ENCODE measurements at places on chromosomes 16 and 17. TPM values are rescaled to one million over a fixed set of nuclear protein-coding genes. Genes with fewer than 3 reads are reported as not detected.

The POLR3K gene
- 7.4 TPM for total RNA-seq

The ANKRD40CL gene
- not detected for total RNA-seq

The ABCC11 gene
- total RNA-seq: not detected

The MT1F gene
- 10.6 TPM for total RNA-seq

- no peak for DNase-seq
These were observed 30.2 kb downstream of the XPO6 start for GRCh38 chr16:28181515-28181914.

GRCh38 chr16:35188288-35189155, 1729.1 kb downstream of the TP53TG3F start:
- no peak for DNase-seq

DNA sequence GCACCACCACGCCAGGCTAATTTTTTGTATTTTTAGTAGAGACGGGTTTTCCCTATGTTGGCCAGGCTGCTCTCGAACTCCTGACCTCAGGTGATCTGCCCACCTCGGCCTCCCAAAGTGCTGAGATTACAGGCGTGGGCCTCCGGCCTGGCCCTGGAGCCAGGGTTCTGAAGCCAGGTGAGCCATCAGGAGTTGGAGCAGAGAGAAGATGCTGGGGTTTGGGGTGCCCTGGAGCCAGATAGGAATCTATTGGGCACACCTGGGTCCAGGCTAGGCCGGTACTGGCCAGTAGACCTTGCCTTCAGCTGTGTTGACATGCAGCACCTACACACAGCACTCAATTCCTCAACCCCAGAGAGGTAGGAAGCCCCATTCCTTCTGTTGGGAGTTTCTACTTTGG, 5.4 kb upstream of the CD300A start:
- DNase-seq: no peak

GRCh38 chr16:66344533-66345145, 21.9 kb upstream of the CDH5 start:
- no peak for DNase-seq

- DNase-seq: no peak
These were observed 34.9 kb downstream of the ARHGAP27 start for GRCh38 chr17:45397796-45398195.

GRCh38 chr17:50147841-50148225, 2.6 kb downstream of the PPP1R9B start:
- no peak for DNase-seq

- no peak for DNase-seq
These were observed 212.5 kb upstream of the MPHOSPH6 start for GRCh38 chr16:82382521-82382920.

DNA sequence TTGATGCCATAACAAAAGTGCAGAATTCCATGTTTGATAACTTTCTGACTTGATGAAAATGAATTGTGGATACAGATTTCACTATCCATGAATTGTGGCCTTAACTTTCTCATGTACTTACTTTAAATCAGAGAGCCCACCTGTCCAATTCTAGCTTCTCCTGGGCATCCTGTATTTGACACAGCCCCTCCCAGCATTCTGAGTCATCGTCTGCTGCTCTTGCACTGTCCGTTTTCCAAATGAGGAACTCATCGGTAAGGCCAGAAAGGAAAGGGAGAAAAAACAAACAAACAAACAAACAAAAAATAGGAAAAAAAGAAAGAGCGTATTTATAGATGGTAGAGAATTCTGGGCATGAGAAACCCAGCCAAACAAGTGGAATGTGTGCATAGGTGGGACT, 361.6 kb downstream of the WWOX start:
- no peak for DNase-seq
